NCI-H748 treated with DMSO at 0.1 percent for 48 hours (cell line): ENCODE measurements at places on chromosomes 1 and 21.

DNA sequence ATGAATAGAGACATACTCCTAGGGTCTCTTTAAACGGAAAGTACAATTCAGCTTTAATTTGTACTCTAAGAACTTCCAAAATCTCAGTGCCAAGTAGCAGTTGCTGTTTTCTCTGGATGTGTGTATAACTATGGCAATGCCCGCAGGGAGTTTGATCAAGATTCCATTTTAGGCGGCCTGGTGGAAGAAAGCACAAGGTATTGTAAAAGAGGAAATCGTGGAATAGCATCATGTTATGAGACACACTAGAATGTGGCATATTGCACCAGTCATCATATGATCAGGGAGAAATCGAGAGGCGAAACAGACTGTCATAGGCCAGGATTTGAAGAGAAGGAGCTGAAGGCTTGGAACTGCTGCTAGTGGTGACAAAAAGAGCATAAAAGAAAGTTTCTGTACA lies 316.2 kb upstream of the FMN2 start:
- DNase-seq, result no peak

DNA sequence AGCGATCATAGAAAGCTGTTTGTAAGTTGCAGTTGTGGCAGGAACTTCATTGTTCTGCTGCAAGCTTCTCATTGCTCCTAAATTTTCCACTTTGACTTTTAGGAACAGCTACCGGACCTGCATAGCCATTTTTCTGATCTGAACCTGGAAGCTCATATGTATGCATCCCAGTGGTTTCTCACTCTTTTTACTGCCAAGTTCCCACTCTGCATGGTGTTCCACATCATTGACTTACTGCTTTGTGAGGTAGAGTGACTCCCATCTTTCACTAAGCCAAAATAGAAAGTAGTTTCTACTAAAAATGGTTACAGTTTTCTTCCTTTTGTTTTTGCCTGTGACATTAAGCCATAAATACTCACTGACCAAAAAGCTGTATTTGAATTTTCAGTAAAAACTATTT lies 254.2 kb downstream of the GPR52 start:
- no peak for DNase-seq

DNA sequence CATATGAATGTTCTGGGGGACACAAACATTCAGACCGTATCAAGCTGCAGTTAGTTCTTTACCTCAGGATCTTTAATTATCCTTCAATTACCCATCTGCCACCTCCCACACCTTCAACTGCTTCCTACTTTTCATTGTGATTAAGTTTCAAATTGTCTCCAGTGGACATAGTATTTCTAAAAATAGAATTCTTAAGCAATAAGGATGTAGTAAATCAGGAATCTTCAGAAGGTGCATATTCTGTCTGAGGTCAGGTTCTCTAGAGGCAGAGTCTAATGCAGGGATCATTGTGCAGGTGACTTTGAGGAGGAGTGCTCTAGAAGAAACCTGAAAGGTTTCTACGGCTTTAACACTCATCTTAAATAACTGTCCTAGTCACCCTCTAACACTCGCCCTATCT lies 102.6 kb upstream of the PPP2R5A start:
- DNase-seq, result no peak

GRCh38 chr1:119331190-119331515 lies 37.4 kb upstream of the HAO2 start:
- no peak for DNase-seq

DNA sequence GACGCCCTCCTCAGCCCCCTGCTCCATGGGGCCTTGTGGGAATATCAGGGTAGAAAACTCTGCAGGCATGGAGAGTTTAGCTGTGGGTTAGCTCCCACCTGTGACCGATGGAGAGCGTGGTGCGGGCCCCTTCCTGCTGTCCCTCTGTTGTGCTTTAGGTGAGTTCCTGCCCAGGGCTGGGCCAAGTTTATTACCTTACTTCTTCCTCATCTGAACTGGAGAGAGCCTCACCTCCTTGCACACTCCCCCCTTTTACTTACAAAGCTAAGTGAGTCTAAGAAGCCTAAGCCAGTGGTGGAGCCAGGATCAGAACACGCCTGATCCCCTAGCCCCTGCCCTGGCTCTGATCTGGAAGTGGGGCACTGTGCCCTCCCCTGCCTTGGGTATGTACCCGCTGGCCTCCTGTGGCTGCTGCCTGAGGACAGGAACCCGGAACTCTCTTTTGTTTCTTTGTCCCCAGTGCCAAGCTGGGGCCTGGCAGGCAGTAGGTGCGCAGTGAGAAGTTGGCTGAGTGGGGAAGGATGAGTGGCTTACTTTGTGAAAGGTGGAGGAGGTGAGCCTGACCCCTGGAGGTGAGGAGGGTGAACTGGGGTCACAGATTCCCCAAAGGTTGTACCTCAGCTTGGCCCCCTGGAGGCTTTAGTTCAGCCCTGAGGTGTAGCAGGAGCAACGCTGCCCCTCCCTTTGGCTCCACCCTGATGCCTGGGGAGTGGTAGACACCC lies 32.9 kb downstream of the ARHGEF10L start:
- no peak for DNase-seq

- no peak for DNase-seq
These were observed 74.1 kb upstream of the JUN start for GRCh38 chr1:58857680-58858673.

GRCh38 chr1:244494653-244495052 lies 33.6 kb downstream of the CATSPERE start:
- DNase-seq, result no peak

GRCh38 chr1:156884560-156885184 lies 8.8 kb upstream of the PEAR1 start:
- DNase-seq, result no peak
